HFFc6 (cell line): ENCODE measurements at places on chromosomes 12 and 14. TPM values are rescaled to one million over a fixed set of nuclear protein-coding genes. Genes with fewer than 3 reads are reported as not detected.

- no peak for DNase-seq
These were observed 5.2 kb upstream of the ASB2 start for GRCh38 chr14:93981316-93982229.

- no peak for DNase-seq
These were observed 24.8 kb upstream of the EML1 start for GRCh38 chr14:99768381-99768780.

DNA sequence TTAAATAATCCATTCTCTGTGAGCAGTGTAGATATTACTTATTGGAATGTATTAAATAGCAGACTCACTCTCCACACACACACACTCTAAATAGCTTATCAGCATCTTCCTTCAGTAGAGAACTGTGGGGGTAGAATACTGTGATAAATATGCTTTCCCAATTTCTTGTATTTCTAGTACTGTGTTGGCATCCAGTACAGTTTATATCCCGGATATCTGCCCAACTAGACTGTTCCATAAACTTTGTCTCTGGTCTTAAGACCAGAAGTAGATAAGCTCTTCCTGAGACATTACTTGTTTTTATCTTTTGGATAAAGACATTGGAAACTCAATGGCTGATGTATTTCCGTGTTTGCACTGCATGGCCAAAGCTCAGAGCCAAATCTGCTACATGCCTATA is 136.2 kb upstream of the PDZRN4 start:
- no peak for DNase-seq

GRCh38 chr12:129063600-129063999 is 210.3 kb downstream of the GLT1D1 start:
- no peak for DNase-seq

The BEGAIN gene
- 0.20 TPM in 1 of 2 replicates, not detected in the other for total RNA-seq

The SCN8A gene
- 12.6 to 16.0 TPM (median 13.9 TPM) in 3 replicates for total RNA-seq

The AICDA gene
- not detected in 3 replicates for total RNA-seq
